ENCODE measurements at places on chromosomes 3 and 15. TPM values are rescaled to one million over a fixed set of nuclear protein-coding genes. Genes with fewer than 3 reads are reported as not detected.
A peak's percentile ranks its signal among the peaks of the same experiment; 100 is the strongest.

The RBP2 gene
- total RNA-seq: not detected

The C3orf70 gene
- 3.6 TPM for total RNA-seq

- DNase-seq: no peak
Measured at GRCh38 chr3:192371870-192372400, 355.4 kb downstream of the FGF12 start.

The CCR9 gene
- total RNA-seq: not detected

GRCh38 chr15:81190922-81191507, 5.7 kb upstream of the IL16 start:
- DNase-seq: no peak

DNA sequence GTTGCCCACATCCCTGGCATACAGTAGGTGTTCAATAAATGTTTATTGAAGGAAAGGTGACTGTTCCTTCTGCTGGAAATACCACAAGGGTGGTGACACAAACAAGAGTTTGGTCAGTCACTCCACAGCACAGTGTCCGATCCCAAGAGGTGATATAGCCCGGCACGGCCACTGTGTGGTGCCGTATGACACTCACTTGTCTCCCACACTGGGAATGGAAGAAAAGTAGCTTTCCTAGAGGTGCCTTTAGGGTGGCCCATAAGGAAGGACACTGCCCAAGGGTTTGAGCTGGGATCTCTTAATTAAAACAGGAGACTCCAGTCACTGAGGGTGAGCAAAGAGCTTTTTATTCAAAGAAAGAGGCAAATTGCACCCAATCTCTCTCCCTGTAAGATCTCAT, 40.5 kb downstream of the TGM4 start:
- DNase-seq: no peak

DNA sequence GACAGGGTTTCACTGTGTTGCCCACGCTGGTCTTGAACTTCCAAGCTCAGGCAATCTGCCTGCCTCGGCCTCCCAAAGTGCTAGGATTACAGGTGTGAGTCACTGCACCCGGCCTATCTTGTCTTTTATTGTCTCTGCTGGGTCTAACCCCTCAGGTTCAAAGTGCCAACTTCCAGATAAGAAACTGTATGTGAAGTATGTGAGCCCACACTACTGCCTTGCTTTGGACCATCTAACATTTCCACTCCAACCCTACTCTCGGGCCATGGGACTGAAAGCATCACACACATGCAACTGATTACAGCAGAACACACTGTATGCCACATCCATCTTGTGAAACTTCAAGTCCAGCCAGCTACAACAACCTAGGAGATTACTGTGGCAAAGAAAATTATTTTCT, 256.1 kb upstream of the VEPH1 start:
- no peak for DNase-seq

DNA sequence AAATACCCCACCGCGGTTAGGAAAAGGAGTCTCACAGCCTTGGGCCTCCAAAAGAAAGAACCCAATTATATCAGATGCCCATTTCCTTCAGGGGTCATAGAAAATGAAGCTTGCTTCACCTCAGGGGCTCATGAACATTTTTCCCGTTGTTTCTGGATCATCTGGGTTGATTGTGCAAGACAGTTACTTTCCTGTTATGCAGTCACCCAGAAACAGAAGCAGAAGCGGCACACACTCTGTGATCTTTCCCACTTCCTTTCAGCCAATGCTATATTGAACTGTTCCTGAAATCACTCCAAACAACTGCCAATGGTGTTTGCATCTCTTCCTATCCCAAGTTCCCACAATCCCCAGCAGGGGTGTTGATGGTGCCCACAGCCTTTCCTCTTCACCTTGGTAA, 295.6 kb upstream of the RASGRP1 start:
- DNase-seq: no peak

GRCh38 chr3:29754346-29754745, 473.5 kb downstream of the RBMS3 start:
- no peak for DNase-seq

DNA sequence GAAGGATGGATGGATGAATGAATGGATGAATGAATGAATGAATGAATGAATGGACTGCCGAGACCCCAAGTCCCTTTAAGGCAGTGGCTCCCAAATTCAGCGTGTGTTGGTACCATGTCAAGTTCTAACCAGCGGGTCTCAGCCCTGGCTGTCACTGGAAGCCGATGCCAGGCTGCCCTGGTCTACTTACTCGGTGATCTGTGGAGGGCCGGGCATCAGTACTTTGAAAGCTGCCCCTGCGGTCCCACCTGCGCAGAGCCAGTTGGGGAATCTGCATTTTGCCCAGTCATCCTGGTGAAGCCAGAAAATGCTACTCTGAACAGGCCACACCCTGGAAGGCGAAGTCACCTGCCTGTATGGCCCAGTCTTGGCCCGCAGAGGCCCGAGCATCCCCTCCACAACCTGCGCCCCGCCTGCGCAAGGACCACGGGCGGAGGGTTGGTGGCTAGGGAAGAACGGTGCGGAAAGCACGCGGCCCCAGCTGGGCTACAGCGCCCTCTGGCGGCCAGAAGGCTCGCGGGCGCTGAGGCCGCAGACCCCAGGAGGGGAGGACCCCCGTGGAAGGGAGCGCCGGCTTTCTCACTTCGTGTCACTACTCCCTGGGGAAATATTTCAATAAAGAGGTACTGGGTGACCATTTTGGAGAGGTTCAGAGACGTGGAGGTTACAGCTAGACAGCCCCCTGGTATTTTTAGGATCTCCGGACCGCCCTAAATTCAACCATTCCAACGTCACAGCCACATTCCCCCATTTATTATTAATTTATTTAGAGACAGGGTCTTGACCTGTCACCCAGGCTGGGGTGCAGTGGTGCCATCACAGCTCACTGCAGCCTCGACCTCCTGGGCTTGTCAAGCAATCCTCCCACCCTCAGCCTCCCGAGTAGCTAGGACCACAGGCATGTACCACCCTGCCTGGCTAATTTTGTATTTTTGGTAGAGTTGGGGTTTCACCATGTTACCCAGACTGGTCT, 34.9 kb downstream of the PRKCD start:
- peak; percentile 36 for DNase-seq

DNA sequence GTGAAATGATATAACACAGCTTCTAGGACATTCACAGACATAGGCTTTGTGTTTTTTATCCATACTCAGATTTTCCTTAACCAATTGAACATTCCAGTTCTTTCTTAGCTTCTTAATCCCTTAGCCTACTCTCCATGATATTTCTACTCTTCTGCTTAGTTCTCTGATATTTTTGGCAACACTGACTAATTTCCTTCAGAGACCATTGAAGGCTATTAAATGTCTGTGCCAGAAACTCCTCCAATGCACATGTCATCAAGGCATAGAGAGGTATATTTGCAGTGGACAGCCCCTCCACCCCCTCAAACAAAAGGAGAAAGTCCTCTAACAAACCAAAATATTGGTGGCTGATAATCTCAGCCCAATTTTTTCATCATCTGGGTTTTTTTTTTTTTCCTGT, 105.9 kb upstream of the TSC22D2 start:
- DNase-seq: no peak

The PDCD10 gene
- 153 TPM for total RNA-seq

- no peak for DNase-seq
Measured at GRCh38 chr3:15934389-15935195, 136.8 kb upstream of the ANKRD28 start.

- DNase-seq: no peak
Measured at GRCh38 chr3:86562090-86562489, 428.9 kb downstream of the VGLL3 start.

- DNase-seq: no peak
Measured at GRCh38 chr15:29311696-29312095, 42.1 kb upstream of the NSMCE3 start.

GRCh38 chr3:58120075-58120812, 90.5 kb downstream of the DNASE1L3 start:
- DNase-seq: no peak

- no peak for DNase-seq
Measured at GRCh38 chr3:52140000-52140399, 14.2 kb downstream of the POC1A start.

- DNase-seq: peak; percentile 91
Measured at GRCh38 chr3:14451844-14452739, 49.7 kb downstream of the SLC6A6 start.

The C2CD4B gene
- not detected for total RNA-seq

DNA sequence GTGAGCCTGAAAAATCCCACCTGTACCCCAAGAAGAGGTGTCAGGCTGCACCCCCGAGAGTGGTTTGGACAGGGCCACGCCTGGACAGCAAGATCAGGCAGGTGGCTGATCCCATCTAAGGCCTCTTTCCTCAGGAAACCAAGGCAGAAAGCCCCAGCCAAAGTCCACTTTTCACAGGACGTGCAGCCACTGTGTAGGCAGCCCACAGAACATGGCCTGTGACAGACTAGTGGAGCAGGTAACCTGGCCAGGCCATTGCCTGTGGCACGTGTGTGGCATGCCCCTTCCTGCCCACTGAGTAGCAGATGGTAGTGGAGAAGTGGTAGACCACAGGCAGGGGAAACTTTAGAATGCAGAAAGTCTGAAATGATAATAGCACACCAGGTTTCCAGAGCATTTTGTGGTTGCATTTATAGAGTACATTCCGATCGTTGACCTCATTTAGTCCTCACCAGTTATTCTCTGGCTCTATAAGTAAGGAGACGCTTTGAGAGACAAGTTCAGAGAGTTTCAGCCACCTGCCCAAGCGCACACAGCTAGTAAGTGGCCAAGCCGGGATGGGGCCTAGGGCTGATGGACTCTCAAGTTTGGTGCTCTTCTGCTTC, 68.7 kb downstream of the AAGAB start:
- peak; percentile 49 for DNase-seq

- no peak for DNase-seq
Measured at GRCh38 chr3:168514252-168514651, 418.5 kb upstream of the GOLIM4 start.

The MAP6D1 gene
- total RNA-seq: 1.7 TPM

DNA sequence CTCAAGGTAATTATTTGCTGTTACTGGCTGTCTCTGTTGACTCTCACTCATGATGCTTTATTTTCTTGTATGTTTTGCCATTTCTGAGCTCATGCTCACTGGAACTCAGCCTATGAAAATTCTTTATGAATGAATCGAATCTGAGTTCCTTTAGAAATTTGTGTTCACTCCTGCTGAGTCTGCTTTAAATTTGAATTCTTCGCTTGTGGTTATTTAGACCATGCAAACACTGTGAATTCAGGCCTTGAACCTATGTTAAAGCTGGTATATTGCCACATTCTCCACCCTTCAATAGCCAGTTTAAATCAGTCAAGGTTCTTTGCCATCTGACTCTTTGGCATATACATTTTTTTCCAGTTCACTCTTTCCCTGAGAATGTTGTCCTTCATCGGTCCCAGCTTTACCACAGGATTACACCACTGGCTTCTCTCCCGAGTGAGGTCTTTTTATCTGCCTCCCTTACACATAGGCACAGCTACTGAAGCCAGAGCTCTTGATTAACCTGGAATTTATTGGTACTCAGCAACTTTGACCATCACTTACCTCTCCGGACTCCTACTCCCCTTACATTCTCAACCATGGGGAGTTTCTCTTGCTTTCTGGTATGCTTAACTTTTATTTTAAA, 400.6 kb downstream of the VPS13C start:
- no peak for DNase-seq

DNA sequence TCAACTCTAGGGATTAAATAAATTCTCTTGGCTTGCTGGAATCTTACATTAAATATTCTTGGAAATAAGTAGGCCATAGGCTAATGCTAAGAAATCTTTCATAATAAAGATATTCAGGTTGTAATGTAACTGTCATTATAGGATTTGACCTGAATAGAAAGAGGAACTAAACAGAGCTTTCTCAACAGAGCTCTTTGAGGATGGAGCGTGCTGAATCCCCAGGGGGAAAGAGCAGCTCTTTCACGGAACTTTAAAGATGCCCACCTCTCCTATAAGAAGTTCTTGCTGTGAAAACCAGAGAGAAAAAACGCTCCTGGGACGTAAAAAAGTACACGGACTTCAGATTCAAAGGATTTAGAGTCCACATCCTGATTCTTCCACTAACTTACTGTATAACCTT, 77.9 kb downstream of the NTRK3 start:
- no peak for DNase-seq

DNA sequence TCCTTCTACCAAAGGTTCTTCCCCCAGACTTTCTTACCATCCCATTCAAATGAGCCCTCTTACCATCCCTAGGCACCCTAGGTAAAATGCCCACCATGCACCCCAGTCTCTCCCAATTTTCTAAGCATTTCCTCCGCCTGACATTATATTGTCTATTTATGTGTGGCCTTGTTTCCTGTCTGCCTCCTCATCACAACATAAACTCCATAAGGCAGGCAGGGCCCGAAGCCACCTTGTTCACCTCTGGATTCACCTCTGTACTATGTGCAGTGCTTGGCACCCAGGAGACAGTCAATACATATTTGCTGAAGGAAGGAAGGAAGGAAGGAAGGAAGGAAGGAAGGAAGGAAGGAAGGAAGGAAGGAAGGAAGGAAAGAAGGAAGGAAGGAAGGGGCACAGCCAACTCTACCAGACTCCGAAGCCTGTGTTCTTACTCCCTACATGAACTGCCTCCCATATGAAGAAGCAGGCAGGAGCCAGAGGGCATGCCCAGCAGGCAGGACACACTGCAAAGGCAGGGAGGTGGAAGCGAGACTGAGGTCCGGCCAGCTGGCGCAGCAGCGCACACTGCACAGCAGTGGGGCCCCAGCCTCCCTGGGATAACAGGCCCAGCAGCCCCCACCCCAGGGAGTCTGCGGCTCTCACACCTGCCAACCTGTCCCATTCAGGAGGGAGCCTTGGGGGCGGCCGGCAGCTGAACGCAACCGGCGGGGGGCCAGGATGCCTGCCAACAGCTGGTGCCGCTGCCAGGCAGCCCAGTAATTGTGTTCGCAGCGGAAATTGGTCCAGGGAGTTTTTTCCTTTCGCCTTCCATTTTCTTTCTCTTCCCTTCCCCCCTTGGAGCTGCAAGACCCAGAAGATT, 106.0 kb upstream of the LINGO1 start:
- no peak for DNase-seq

- DNase-seq: peak; percentile 83
Measured at GRCh38 chr3:184234224-184234623, 4.8 kb downstream of the VWA5B2 start.

The RTP4 gene
- 2.0 TPM for total RNA-seq

DNA sequence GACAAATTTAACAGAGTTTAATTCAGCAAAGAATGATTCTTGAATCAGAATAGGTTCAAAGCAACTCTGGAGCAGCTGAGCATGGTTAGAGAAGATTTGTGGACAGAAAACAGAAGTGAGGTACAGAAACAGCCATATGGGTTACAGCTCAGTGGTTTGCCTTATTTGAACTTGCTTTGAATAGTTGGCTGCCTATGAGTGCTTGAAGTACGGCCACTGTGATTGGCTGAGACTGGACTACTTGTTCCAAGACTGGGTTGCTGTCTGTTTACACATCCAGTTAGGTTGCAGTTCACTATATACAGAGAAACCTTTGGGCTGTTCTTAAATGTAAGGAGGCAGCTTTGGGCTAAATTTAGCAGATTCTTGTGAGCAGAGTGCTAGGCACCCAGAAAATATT, 79.4 kb upstream of the CADPS start:
- peak; percentile 5 for DNase-seq

Data from Daoy (cell line).